ENCODE measurements at places on chromosomes 1 and 21.

DNA sequence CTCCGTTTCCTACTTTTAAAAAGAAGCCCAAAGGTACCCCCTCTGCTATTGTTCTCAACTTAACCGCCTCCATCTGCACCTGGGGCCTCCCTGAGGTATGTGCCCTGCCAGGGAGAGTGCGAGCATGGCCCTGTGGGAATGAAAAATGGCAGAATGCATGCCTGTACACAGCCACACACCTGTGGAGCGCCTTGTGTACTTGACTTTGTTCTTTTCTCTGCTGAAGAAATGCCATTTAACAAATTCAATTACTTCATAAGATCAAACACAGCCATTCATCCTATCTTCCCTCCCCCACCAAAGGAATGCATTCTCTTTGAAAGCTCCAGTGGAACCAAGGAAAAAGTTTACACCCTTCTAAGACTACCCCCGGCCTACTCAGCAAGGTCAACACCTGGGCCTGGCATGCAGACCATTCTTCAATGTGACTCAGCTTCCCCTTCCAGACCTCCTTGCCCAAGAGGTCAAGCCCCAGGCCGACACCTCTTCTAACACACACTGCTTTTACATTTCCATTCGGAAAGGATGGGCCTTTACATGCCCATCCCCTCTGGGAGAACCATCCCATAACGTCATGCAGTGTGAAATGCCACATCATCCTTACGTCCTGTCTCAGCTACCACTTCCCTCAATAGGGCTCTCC lies 123.7 kb downstream of the SMYD2 start:
- DNase-seq: no peak

- DNase-seq: no peak
Observed at GRCh38 chr1:22886211-22886610, 86.5 kb downstream of the LACTBL1 start.

GRCh38 chr1:167671727-167672511 lies 41.9 kb downstream of the RCSD1 start:
- DNase-seq: no peak

DNA sequence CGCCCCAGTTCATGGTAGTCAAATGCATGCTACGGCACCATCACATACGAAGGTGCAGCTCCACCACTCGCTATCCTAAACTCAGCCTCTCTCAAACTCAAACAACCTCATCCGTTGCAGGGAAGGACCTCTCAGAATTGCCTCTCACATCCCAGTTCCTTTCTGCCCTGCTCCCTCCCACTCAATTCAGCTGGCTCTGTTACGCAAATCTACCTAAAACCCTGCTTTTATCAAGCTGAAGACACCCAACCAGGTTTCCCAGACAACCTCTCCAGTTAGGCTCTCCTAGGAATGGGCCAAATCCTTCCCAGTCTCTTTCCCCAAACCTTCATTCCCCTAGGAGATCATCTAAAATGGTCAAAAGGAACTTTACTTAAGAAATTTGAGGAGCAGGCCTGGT lies 62.9 kb downstream of the CLSTN1 start:
- no peak for DNase-seq

- no peak for DNase-seq
Observed at GRCh38 chr1:119841306-119841705, 30.0 kb upstream of the REG4 start.

DNA sequence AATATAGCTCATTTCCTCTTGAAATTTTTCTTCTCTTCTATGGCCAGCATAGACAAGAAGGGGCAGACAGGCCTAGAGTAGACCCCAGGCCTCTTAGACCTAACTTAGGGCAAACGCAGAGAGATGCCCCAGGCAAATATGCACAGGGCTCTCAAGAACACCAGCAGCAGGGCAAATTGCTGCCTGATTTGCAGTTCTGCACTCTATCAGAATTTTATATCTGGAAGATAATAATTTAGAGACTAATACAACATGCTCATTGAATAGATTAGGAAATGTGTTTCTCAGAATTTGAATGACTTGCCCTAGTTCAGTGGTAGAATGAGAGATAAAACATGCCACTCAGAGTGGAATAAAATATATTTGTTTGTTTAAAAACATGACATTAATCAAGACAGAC lies 200.4 kb upstream of the ADGRL2 start:
- DNase-seq: no peak

GRCh38 chr1:157580179-157580827 lies 17.6 kb downstream of the FCRL4 start:
- DNase-seq: peak; percentile 70
